ENCODE measurements at places on chromosomes 11 and 22.

DNA sequence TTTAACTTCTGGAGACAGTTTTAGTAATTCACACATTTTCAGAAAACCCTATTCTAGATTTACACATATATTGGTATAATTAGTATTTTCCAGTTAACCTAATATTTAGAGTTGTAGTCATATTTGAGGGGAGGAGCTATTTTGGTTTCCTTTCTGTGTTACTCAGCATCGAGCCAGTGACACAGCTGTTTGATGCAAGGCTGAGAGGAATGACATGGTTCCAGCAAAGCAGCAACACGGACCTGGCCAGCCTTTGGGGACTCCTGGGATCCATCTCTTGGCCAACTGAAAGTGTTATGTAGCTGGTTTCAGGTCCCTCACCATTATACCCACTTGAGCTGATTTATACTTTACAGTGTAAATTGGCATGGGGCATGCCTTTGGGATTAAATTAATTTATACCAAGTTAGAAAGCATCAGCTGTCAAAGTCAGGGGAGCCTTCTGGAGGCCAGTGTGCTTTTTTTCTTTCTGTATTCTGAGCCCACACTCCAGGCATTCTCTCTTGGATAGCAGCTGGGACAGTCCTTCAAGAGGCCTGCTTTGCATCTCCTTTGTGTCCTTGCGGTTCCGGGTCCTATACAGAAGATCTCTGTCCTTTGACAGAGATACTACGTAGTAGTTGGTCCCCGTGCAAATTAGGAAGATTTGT, 91.3 kb upstream of the SLC25A18 start:
- no peak for DNase-seq

- DNase-seq, result no peak
Observed at GRCh38 chr22:40498420-40499208, 128.2 kb downstream of the SGSM3 start.

DNA sequence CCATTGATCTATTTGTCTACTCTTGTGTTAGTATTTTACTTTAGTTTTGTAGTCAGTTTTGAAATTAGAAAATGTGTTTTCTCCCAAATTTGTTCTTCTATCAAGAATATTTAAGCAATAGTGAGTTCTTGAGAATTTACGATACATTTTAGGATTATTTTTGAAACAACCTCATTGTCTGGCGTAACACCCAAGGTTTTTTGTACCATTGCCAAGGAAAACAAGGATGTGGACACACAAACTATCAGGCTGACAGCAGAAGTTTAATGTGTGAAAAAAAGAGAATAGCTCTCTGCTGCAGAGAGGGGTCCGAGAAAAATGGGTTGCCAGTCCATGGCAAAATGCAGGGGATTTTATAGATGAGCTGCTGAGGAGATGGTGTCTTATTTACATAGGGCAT, 865.1 kb upstream of the CNTN5 start:
- DNase-seq, result no peak

- no peak for DNase-seq
Observed at GRCh38 chr11:12727563-12728211, 53.5 kb downstream of the TEAD1 start.

DNA sequence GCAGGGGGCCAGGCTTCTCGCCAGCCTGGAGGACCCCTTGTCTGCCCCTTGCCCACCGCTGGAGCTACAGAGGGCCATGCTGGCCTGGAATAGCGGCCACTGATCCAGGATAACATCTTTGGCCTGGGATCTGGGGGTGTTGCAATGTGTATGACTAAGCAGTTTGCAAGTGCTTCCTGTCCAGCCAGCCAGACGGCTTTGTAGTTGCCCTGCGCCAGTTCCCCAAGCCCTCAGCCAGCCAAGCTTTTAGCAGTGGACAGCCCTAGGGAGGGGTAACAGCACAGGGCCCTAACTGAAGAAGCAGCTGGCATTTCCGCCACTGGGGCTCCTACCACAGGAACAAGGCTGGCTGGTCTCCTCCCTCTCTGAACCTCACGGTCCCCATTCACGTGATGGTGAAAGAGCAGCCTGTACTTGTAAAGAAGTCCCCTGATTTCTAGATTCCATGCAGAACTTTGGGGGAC, 32.1 kb downstream of the UQCR10 start:
- no peak for DNase-seq

DNA sequence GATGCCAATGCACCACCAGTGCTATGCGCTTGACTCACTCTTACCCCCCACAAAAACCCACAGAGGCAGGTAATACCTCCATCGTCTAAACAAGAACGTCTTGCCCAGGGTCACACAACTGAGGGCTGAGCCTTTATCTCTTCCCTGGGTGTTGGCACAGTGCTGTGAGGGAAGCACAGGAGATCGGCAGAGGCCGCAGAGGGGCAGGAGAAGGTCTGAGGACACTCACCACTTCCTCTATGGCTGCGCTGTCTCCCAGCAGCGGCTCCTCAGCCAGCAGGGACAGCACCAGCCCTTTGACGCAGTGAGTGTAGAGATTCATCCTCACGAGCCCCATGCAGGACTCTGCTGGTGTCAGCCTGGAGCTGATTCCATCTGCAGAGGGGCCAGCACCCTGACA, 19.9 kb downstream of the HPS4 start:
- DNase-seq, result no peak

DNA sequence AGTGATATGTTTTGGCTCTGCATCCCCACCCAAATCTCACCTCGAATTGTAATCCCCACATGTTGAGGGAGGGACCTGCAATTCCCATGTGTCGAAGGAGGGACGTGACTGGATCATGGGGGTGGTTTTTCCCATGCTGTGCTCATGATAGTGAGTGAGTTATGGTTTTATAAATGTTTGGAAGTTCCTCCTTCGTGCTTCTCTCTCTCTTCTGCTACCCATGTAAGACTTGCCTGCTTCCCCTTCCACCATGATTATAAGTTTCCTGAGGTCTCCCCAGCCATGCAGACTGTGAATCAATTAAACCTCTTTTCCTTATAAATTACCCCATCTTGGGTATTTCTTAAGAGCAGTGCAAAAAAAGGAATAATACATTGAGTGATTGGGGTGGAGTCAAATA, 7.3 kb upstream of the CEP295 start:
- DNase-seq, result no peak

All from stimulated activated CD4-positive, alpha-beta T cell treated with anti-CD3 and anti-CD28 coated beads, TNF-alpha, amount 100 ng/mL, for 24 hours (primary cell).